ENCODE measurements at places on chromosomes 16 and 17.

DNA sequence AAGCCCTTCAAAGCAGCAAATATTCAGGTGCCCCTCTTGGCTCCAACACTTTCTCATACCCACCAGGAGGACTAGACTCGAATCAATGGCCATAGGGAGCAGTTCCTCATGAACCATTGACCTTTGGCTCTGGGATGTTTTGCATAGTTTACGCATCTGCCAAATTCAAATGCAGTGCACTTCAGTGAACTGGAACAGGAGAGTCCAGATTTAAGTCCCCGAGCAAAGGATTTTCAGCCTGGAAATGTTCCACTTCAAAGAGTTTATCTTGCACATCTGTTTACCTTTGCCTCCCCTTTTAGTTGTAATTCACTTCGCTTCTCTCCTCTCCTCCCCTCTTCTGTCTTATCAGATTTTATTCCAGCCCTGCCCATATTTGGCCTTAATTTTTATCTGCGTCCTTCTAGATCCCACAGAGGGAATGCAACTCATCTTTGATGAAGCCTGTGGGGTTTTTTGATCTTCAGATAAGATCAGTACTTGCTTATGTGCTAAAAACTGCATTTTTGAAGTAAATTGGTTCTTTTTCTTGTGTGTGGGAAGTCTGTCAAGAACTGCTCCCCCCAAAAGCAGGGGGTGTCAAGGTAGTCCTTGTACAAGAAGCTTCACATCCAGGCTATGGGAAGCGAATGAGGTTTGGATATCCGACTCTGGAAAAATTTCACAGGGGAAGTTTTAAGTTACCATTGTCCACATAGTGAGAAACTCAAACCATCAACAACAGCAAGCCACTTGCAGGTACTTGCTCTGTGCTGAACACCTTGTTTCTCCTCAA, 281.6 kb downstream of the RBFOX1 start:
- no peak for DNase-seq

- no peak for DNase-seq
Observed at GRCh38 chr17:78517421-78517820, 59.8 kb downstream of the DNAH17 start.

DNA sequence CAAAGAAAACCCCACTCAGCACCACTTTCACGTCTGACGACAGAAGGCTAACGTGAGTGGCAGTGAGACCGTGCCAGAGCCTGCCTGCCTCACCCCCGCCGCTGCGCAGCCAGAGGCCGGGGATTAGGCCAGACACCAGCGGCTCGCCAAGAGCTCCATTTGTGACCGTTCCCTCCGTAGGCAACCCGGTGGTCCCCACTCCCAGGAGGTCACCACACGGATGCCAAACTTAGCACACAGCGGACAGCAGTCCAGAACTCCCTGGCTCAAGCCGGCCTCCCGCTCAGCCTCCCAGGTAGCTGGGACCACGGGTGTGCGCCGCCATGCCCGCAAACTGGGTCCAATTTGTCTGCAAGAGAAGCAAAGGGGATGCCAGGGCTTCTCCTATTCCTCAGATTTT, 104.6 kb downstream of the ANKRD11 start:
- DNase-seq = no peak

GRCh38 chr17:22300177-22300576, 607.9 kb downstream of the KCNJ18 start:
- no peak for DNase-seq

- DNase-seq = no peak
Observed at GRCh38 chr16:12096157-12096777, 119.7 kb downstream of the SNX29 start.

DNA sequence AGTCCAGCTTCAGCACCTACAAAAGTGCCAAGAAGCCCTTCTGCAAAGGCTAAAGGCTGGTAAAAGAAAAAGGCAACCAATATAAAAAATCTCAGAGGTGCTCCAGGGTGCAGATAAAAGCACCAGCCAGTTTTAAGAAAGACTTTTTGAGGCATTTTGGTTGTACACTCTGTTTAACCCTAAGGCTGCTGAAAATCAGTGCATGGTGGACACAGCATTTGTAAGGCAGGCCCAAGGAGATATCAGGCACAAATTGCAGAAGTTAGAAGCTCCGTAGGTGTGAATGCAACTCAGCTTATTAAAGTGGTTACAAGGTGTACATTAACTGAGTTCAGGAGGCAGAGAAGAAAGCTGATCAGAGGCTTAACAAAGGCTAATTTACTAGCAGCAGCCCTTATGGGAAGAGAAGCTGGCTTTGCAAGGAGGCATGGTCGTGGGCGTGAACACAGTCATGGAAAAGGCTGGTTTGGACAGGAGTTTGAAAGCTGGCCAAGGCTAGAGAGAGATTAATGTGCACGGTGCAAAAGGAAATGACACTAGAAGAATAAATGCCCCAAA, 21.1 kb downstream of the ACSM1 start:
- DNase-seq = no peak
